Stimulated activated CD8-positive, alpha-beta memory T cell treated with anti-CD3 and anti-CD28 coated beads, Interleukin-15, amount 100 ng/mL, for 48 hours (primary cell): ENCODE measurements at places on chromosomes 5 and 9.

DNA sequence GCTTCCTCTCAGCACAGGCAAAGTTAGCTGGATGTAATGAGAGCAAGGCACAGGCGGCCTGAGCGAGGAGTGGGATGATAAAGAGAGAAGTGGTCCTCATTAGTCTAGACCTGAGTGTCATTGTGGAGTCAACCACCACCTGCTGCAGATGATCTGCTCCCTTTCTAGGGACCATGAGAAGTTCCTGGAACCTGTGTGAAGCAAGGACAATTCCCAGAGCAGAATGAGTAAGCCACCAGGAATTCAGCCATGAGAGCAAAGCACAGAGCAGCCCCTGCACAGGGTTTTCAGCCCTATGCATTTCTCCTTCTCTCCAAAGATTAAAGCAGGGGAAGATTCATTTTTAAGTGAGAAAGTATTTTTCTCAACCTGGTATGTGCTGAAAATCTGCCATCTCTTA is 146.8 kb upstream of the SPEF2 start:
- DNase-seq, result no peak

- DNase-seq, result no peak
Observed at GRCh38 chr9:137310189-137311052, 8.3 kb upstream of the NRARP start.

- no peak for DNase-seq
Observed at GRCh38 chr9:132773093-132773492, 102.8 kb downstream of the GTF3C4 start.

DNA sequence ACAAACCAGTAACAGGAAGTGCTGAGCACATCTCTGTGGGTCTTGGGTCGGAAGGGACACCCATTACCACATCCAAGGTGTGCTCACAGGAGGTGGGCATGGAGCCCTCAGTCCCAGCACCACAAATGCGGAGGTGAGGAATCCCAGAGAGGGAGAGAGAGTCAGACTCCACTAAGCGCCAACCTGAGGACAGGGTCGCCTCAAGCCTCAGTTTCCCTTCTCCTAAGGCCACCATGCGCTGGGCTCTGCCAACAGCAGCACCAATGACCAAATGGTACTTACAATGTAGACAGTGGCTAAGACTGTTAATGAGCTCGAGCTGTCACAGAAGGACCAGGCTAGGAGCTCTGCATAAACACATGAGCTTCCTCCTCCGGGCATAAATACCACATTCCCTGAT is 43.1 kb downstream of the BICD2 start:
- no peak for DNase-seq

DNA sequence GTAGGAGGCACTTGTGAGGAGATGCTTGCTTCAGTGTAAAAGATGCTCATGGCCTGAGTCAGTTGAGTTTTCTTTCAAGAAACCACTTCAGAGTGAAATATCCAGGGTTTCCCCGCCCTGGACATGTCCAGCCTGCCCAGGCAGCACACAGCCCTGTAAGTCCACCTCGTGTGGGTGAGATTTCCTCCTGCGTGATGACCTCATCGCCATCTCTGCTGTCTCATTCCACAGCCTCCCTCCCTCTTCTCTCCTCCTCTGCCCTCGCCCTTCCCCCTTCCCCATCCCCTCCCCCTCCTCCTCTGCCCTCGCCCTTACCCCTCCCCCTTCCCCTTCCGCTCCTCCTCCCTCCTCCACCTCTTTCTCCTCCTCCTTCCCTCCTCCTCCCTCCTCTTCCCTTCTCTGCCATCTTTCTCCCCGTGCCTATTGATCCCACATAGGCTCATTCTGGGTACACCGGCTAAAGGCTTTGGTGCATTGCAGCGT is 34.0 kb upstream of the NCS1 start:
- DNase-seq, result no peak

- no peak for DNase-seq
Observed at GRCh38 chr9:4838189-4838546, 45.4 kb downstream of the RCL1 start.

GRCh38 chr5:23742701-23743100 is 235.3 kb downstream of the PRDM9 start:
- no peak for DNase-seq

DNA sequence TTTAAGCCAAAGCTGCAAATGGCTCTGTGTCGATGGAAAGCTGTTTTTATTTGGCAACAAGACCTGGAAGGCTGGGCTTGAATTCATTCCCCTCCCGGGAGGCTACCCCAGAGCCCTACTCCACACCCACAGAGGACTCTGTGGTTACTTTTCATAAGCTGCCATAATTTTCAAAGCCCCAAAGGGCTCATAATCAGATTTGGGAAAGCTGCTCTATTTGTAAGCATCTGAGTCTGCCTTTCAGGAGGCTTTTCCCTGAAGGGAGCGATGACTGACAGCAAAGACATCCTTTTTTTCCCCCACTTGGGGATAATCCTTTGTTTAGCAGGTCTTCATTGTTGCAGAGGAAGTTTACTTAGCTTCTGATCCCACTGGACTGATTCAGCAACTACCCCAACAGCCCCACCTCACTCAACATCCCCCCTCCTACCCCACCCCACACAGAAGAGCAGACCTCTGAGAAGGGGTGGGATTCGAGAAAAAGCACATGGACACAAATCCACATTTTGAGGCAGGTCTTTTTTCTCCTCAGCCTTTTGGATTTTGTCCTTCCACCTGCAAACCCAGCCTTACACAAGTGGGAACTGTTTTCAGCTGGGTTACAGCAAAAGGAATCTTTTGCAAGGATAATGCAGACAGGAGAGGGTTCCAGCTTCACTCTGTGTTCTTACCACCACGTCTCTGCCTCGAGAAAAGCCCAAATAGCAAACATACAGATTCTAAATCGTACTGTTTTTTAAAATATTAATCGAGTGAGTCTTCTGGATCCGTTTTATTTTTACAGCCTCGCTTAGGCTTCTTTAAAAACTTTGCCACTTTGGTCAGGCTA is 244.4 kb upstream of the TUT7 start:
- DNase-seq, result no peak

DNA sequence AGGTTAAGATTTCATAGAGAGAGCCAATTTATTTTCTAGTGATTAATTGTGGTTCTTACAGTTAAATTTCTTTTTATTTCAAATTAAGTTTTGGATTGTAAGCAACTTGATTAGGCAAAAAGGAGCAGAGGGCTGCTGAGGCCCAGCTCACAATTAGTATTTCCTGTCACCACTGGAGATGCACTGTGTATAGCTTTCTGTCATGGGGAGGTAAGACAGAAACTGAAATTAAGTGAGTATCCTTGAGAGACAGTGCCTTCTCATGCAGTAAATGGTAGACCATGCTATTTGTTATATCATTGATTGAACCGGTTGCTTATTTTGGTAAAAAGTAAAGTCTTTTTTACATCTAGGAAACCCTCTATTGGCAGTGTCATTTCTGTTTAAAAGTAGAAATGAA is 190.7 kb downstream of the CCDC171 start:
- DNase-seq, result no peak

GRCh38 chr5:36870399-36871040 is 6.0 kb upstream of the NIPBL start:
- no peak for DNase-seq

DNA sequence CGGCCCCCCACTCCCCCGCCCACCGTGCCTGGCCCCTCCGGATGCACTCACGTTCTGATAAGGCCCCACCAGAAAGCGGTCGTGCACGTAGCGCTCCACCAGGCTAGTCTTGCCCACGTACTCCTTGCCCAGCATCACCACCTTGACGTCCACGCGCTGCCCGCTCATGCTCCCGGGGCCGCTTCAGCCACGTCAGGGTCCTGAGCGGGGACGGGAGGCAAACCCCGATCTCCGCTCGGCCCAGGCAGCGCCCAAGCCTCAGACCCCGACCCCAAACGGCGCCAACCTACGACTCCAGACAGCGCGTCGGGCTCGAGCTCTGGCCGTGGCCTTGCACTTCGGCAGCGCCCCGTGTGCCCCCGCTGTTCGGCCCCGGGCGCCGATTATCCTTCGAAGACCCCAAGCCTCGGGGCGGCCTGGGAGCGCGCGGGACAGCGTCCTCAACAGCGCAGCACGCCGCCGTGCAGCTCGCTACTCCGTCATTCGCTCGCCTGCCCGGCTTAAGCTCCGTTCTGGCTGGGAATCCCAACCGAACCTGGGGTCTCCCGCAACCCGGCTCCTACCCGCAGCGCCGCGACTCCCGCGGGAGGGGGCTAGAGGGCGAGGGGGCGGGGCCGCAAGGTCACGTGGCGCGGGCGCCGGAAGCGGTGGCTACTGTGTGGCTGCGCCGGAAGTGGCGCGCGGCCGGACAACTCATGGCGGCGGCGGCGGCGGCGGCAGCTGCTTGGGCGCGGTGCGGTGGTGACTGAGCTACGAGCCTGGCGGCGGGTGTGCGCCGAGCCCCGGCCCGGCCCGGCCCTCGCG is at the start of the genes PRELID1 and RAB24:
PRELID1 (plus strand) TSS at position 679 of the 804 bp plus-strand sequence. CDS start 187 bp downstream, outside the sequence.
RAB24 (minus strand) TSS at position 599 of the 804 bp plus-strand sequence; CDS start at position 168, 431 bp downstream.
- peak; percentile 88 for DNase-seq

- no peak for DNase-seq
Observed at GRCh38 chr9:124267271-124267807, 9.6 kb downstream of the NEK6 start.

DNA sequence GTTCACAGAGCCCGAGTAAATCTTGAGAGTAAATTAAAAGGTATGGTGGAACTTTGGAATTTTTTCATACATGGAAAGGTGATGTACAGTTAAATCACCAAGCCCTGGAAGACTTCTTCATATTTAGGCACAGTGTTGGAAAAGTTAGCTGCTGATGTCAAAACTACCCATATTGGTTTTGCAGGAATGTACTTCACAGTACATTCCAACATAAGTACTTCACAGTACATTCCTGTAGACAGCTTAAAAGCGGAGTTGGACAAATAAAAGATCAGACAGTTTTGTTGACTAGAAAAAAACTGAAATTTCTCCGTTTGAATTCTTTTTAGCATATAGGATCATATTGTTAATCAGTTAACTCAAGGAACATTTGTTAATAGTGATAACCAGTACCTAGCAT is 1.8 kb downstream of the RANBP17 start:
- DNase-seq, result no peak

DNA sequence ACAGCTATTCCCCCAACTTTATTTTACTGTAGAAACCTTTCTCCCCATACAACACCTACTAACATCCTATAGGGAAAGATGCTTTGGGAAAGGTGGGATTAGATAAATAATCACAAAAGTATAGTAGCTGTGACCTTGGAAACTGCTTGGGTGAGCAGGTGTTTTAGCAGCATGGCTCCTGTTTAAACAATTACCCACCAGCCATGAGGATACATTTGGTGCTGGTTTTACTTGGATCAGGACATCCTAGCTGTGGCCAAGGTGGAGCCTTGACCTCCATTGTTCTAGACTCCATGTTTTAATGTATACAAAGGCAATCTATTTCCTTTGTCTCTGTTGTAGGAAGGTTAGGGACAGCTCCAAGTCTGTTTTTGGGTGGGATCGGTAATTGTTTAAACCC is 56.8 kb upstream of the ALDH1B1 start:
- DNase-seq, result no peak

- no peak for DNase-seq
Observed at GRCh38 chr5:133898440-133898839, 70.0 kb downstream of the C5orf15 start.

- no peak for DNase-seq
Observed at GRCh38 chr5:42387563-42387962, 35.7 kb upstream of the GHR start.

- DNase-seq, result no peak
Observed at GRCh38 chr9:79184831-79185230, 386.9 kb upstream of the TLE4 start.

DNA sequence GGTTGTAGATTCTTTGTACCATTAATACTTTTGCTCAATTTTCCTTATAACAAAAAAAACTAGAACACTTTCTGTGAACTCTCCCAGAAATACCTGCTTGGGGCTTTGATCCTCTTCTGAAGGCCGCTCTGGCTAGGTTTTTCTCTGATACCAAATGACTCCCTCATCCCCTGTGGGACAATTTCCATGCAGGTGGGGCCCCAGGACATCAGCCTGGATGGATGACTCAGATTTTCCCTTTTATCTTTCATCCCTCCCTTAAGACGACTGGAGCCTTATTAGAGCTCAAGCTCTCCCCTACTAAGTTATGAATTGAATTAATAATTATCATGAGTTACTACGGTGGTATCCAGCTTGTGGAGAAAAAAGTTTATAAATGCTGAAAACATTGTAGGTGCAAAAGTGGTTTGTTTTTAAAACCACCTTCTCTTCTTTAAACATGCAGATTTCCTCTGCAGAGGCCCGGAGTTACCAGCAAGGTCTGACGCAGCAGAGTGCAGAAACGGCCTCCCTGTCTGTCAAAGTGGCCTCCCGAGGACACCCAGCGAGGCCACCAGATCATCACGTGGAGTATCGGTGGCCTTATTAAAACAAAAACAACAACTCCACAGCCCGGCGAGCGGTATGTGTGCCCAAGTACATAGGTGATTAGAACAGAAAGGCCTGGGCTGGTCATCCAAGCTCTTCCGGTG is 50.8 kb upstream of the IRX4 start:
- DNase-seq, result no peak

DNA sequence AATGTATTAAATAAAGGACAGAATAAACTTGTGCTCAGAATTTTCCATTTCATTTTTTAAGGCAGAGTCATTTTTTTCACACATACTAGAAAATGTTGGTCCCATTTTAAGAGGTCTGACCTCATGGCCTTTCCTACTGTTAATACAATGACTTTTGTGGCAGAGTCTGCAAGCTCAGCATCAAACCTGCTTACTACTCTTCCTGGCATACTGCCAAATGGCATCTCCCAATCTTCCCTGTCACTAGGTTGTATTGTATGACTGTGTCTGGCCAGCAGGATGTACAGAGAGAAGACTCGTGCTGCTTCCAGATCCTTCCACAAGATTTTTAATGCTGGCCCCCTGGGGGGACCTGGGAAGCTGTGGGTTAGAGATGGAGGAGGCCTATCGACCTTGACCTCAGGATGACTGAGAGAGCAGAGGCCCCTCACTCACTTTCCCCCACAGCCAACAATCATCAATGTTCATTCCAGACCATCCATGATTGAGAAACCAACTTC is 64.7 kb downstream of the BARX1 start:
- no peak for DNase-seq

DNA sequence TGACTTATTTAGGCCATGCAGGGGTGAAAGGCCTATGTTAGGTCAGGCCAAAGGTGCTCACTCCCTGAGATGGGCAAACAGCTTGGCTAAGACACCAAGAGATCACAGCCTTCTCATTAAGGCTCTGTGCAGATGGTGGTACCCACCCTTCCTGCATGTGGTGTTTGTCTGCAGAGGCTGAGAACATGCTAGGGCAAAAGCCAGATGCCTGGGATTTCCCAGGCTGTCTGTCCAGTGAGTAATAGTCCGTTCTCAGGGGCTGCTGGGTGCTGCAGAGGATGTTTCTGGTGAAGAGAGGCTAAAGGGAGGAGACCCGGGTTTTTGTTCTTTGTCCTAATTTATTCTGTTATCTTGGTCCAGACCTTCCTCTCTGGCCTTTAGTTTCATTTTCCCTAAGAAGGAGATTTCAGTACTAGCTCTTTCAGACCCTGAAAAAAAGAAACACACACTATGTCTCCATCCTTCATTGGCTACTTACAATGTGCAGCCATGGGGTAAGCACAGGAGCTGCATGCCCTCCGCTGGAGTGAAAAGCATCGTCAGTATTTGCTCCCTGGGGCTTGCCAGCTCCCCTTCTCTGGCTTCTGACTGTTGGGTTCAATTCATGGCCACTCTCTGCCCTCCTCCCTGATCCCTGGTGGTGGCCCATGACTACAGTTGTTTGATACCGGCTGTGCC is 23.4 kb upstream of the GLRA1 start:
- DNase-seq, result no peak

- DNase-seq, result no peak
Observed at GRCh38 chr9:136239983-136240330, 5.7 kb downstream of the QSOX2 start.

- DNase-seq, result no peak
Observed at GRCh38 chr5:134568761-134569695, 43.6 kb downstream of the JADE2 start.

- DNase-seq, result no peak
Observed at GRCh38 chr9:1995084-1995483, 20.1 kb upstream of the SMARCA2 start.

GRCh38 chr5:123414974-123415373 is 8.2 kb downstream of the CEP120 start:
- no peak for DNase-seq
